ENCODE measurements at places on chromosomes 3 and 15. TPM values are rescaled to one million over a fixed set of nuclear protein-coding genes. Genes with fewer than 3 reads are reported as not detected.
A peak's percentile ranks its signal among the peaks of the same experiment; 100 is the strongest.

DNA sequence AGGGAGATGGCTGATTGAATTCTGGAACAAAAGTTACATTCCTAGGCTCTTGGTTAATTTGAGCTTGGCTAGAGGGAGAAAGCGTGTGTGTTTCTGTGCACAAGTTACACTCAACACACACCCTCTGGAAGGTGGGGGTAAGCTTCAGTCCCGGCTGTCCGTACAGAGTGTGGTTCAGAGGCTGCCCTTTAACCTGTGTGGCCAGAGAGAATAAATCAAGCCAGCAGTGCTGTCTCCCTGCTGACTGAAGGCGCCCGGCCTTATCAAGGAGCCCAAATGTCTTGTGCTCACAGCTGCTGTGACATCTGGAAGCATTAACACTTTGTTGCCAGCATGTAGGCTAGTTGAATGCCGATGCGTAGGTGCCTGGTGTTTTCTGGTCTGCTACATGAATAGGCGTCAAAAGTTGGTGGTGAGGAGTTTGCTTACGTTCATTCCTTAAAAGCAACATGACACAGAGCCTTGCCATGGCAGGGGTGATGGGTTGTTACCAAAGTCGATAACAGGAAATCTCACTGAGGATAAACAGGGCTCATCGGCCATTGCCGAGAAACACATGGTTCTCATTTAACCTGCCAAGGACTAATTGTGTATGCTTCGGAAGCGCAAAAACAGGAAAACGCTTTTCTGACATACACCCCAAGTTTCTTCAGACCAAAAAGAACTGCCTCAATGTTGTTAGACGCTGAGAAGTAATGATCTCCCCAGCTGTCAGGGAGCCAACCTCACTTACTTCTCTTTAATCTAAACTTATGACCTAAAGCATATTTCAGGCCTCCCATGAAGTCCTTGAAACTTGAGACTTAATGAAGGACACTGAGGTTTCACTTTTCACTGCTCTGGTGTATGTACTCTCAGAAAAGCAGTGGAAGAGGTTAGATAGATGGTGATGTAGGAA, 95.8 kb upstream of the CTDSPL start:
- peak; percentile 17 for DNase-seq

DNA sequence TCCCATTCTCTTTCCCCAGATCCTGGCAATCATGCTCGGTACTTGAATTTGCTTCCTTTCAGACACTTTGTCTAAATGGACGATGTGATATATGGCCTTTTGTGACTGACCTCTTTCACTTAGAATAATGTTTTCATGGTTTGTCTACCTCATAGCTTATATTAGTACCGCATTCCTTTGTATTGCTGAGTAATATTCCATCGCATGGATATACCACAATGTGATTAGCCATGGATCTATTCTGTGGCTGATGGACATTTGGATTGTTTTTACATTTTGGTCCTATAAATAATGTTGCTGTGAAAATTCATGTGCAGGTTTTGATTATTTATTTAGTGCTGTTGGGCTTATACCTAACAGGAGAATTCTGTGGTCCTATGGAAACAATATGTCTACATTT, 458.6 kb downstream of the GABRG3 start:
- no peak for DNase-seq

CHRM5 gene
- 0.06 TPM for total RNA-seq

ACAD11 gene
- total RNA-seq: 13.1 TPM

All from LHCN-M2 (cell line).